ENCODE measurements at places on chromosomes 3 and 15.

DNA sequence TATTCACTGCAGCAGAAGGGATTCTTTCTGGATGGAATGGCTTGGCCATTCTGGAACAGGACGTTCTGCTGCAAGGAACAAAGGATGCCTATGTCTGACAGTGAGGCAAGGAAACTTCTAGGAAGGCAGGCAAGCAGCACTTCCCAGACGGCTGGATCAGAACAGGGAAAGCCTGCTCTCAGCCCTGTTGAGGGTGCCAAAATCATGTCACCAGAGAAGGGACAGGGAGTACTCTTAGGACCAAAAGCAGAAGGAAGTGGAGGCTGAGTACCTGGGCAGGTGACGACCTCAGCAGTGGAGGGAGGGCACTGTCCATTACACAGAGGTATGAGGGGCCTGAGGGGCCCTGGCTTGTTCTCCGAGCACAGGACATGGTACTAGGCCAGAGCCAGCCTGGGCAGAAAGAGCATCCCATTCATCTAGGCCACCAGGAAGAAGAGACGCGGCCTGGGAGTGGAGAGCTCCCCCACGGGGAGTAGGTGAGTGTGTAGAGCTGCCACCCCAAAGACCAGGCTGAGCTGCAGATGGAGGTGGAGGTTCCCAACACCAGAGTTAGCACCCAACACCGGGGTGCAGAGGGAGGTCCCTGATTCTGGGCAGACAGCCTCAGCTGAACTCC lies 9.6 kb downstream of the KLF15 start:
- no peak for DNase-seq

DNA sequence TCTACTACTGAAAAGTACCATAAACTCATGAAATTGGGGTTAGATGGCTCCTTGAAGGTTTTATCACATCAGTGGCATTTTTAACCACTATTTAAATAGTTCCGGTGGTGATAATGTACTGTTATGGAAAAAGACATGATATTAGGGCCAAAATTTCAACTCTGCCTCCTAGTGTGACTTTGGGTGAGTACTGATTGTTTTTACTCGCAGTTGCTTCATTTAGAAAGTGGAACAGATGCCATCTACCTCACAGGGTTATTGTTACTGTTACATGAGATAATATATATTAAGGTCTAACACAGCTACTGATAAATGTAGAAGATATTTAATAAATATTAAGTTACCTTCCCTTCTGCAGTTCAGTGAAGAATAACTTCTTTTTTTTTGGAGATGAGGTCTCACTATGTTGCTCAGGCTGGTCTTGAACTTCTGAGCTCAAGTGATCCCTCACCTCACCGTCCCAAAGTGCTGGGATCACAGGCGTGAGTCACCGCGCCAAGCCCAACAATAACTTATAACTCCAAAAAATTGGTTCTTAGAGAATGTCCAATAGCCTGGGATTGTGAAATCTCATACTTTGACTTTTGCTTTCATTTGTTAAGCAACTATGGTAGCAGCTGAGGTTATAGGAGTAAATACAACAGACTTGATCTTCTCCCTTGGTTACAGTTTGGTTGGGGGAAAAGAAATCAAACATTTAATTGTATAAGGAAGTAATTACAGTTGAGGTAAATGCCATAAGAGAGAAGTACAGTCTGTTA lies 48.3 kb downstream of the MEF2A start:
- no peak for DNase-seq

DNA sequence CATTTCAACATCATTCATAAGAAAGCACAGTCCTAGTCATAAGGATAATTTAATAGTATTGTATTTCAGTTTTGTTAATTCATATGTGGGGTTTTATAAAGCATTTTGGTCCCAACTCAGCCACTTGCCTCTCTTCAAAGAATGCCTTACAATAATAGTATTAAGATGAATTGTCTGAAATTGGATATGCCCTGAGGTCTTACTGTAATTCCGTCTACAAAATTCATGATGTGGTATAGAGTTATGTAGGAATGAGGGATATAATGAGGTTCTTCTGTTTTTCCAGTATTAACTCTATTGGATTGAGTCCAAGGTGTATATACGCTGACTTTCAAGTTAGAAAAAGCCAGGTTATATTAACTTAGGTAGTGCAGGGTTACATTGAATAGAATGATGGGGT lies 177.0 kb downstream of the GOLIM4 start:
- no peak for DNase-seq

- no peak for DNase-seq
Measured at GRCh38 chr3:34203386-34203785, 405.0 kb downstream of the PDCD6IP start.

DNA sequence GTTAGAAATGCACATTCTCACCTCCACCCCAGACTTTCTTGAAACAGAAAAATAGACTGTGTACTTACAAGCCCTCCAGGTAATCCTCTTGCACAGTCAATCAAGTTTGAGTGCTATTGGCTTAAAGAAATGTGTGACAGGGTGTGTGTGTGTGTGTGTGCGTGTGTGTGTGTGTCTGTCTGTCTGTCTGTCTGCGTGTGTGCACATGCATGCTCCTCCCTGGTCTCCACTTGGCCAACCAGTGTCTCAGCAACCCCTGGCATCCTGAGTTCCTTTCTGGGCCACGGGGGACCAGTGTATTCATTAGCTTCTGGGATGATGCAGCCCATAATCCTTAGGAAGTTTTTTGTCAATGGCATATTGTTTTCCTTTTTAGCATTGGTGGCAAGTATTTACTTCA lies 128.8 kb upstream of the IL12A start:
- DNase-seq = no peak

- DNase-seq = no peak
Measured at GRCh38 chr3:128329491-128330213, 137.0 kb downstream of the DNAJB8 start.

- DNase-seq = no peak
Measured at GRCh38 chr3:41093476-41093875, 105.8 kb upstream of the CTNNB1 start.

DNA sequence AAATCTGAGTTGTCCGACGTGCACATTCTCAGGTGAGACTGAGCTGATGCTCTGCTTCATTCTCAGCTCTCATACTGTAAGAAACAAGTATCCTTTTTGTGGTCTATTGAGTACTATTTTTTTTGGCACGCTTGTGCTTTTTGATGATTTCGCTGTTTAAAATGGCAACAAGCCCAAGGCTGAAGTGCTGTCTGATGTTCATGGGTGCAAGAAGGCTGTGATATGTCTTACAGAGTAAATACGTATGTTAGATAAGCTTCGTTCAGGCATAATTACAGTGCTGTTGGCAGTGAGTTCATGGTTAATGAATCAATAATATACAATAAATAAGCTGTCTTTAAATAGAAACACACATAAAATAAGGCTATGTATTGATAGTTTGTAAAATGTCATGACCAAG lies 27.2 kb downstream of the AQR start:
- DNase-seq = no peak

DNA sequence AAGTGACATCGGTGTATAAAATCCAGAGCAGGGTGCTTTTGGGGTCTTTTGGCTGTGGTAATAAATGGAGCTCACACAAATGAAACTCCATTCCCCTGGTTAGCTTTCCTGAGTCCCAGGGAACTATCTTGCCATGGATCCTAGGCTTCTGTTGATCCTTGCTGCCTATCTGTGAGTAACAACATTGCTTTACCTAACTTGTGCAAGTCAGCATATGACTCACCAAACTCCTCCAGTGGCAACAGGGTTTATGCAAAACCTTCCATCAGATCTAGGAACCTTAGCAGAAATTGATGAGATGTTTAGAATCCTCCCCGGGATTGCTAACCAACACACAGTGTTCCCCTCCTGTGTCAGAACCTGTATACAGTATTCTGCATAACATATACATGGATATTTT lies 105.4 kb downstream of the SCAPER start:
- no peak for DNase-seq

- no peak for DNase-seq
Measured at GRCh38 chr3:49867871-49868321, 1.8 kb downstream of the CAMKV start.

GRCh38 chr3:186786922-186787321 lies 3.5 kb downstream of the EIF4A2 start:
- no peak for DNase-seq

GRCh38 chr15:35566991-35567390 lies 21.0 kb upstream of the DPH6 start:
- no peak for DNase-seq

DNA sequence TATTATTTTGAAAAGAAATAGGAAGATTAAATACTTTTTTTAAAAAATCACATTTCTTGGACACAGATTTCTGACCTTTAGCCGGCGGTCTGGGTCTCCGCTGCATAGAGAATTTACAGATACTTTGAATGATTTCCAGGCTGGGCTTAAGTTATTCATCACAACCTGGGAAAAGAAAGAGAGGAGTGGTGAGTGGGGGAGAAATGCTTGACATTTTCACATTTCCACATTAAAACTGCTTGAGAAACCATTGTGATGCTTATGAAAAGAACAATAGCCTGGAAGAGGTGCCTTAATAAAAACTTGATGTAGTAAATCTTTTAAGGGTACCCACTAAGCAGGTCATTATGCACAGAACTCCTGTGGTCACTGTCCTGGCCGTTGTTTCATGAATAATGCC lies 166.8 kb upstream of the MRPL3 start:
- DNase-seq = no peak

GRCh38 chr15:42499858-42500609 lies 4.6 kb downstream of the SNAP23 start:
- DNase-seq = no peak

DNA sequence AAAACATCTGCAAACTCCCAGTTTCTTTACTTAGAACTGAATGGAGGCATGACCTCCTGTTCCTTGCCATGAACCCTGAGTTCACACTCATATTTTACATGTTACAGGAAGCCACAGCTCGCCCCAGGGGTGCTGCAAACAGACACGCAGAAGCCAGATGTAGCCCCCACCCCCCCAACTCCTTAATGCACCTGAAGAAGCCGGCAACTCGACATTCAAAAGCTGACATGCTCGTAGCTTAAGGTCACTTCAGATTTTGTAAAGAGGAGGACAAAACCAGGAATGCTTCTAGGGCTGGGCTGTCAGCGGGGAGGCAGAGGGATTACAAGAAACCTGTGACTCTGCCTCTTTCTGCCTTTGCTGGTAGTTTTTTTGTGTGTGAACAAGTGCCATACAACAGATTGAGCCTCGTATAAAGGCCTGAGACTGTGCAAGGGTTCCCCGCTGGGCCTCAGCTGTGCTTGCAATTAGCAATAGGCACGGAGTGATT lies 42.0 kb upstream of the FEZF2 start:
- DNase-seq = no peak

GRCh38 chr15:50943638-50944037 lies 35.2 kb downstream of the AP4E1 start:
- no peak for DNase-seq

- no peak for DNase-seq
Measured at GRCh38 chr15:50933341-50933740, 24.9 kb downstream of the AP4E1 start.

DNA sequence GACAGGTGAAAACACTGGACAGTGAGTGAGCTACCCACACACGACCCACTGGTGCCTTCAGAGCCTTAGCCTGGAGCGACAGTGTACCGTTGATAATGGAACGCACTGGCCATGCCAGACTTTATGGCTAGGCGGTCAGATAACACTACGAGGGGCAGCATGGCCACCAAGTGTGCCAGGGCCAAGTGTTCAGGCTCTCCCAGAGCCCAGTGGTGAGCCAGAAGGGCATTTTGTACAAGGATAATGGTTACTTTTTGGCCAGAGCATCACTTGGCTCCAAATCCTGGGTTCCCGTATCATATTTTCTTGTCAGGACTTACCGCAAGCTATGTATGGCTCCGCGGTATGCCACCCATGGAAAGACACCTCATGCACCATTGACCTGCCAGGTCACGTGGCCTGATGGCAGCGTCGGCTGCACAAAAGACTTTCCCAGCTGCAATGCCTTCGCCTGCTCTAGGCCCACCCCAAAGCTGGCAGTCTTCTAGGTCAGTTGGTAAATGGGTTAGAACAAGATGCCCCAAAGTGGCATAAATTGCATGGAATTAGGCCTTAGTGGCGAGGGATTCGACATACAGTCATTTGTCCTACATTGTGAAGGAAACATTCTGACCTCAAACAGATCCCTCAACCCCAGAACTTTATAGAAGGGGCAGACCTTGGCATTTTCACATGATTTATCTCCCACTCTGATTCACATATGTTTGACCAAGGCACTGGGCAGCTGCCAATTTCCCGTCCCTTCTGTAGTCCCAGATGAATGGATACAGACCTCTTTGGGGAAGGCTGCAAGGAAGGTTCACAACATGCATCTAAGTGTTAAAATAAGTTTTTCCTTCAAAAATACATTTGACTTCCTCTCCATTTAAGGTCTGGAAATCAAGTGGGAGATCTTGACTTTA lies 12.2 kb upstream of the SLC28A1 start:
- no peak for DNase-seq

DNA sequence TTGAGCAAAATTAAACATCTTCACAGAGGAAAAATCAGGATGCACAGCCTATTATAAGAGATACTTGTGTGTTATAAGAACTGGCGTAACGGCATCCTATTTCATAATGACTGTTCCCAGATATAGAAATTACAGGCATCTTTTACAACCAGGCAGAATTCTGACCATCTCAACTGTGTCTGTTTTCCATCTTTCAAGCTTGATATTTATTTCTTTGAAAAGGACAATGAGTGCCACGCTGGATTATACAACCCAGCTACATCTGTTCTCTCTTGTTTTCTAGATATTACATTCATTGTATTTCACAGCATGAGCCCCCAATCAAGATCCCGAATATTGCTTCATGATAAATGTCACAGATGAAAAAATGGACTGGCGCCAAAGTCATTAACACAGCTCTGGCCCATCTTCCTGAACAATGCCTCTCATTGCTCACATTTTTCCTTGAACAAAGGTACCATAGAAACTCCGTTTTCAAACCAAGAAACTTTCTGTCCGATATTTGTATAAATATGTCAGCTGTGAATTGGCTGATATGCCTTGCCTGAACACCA lies 420.6 kb downstream of the TBL1XR1 start:
- DNase-seq = no peak

GRCh38 chr3:88025001-88025552 lies 33.7 kb downstream of the CGGBP1 start:
- no peak for DNase-seq

DNA sequence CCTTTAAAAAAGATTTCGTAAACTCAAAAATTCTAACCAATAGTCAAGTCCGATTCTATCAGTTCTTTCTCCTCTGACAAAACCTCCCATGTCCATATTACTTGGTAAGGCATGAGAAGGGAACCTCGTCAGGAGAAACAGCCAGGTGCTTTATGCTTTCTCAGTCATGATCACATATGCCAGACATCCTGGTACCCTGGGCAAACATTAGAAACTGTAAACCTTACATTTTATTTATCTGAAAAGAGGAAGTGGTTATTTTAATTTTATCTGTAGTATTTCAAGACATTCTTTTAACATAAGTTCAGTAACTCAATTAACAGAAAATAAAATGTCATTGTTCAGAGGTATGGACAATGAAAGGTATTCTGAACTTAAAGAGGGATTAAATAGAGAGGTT lies 474.8 kb upstream of the GBE1 start:
- DNase-seq = no peak

DNA sequence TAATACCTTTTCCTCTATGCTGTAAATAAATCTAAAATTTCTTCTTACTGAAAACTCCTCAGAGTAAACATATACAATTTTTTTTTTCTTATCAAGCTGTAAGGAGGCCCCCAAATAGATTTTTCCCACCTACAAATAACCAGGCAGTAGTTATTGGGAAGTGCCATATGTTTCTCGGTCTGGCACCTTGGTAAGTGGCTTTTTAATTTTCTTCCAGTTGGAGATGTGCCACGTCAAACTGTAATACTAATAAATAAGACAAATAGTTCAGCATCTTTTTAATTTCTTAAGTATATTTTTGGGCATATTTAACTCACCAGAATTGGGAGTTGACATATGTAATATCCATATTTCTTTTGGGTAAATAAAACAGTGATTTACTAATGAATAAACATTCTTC lies 346.3 kb downstream of the DIPK2A start:
- DNase-seq = no peak

Measured in T-helper 17 cell (primary cell).